Activated CD8-positive, alpha-beta memory T cell treated with anti-CD3 and anti-CD28 coated beads, Interleukin-2, amount 10 ng/mL, durations not matched to agents 7 days and 5 days (primary cell): ENCODE measurements at places on chromosomes 13 and 19. TPM values are rescaled to one million over a fixed set of nuclear protein-coding genes. Genes with fewer than 3 reads are reported as not detected.

- no peaks in the 10 kb centered on the region for H3K27me3 ChIP-seq
- H3K4me3 ChIP-seq = no peak overlapping the region
- no peaks in the 10 kb centered on the region for H3K36me3 ChIP-seq
- H3K4me1 ChIP-seq = no peaks in the 10 kb centered on the region
These were observed 886.0 kb upstream of the SLC10A2 start for GRCh38 chr13:103952183-103952582.

LMTK3 gene
- total RNA-seq = 5.3 TPM

- no peak overlapping the region for H3K27ac ChIP-seq
- peaks cover 3% of the 10 kb centered on the region for H3K4me1 ChIP-seq
- no peak overlapping the region for H3K4me3 ChIP-seq
- no peaks in the 10 kb centered on the region for H3K27me3 ChIP-seq
- peaks cover 73% of the 10 kb centered on the region for H3K36me3 ChIP-seq
These were observed 14.3 kb downstream of the SAFB2 start for GRCh38 chr19:5608291-5608690.

C19orf73 gene
- 1.6 TPM for total RNA-seq

GRK1 gene
- not detected for total RNA-seq

DNA sequence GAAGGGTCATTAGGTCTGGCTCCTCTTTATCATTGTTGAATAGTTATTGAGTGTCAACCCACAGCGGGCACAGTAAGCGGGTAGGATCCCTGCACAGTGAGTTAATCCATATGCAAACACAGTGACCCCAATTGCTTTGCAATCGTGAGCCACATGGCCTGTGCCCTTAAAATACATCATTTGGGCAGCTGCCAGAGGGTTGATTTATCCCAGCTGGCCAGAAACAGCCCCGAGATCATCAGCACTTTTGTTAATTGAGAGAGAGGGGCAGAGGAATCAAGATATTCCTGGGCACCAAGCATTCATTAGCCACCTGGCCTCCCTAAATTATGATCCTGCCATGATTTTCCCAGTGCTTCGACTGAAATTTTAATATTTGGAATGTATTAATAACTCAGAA is 9.8 kb upstream of the CNMD start:
- no peaks in the 10 kb centered on the region for H3K4me1 ChIP-seq

DNA sequence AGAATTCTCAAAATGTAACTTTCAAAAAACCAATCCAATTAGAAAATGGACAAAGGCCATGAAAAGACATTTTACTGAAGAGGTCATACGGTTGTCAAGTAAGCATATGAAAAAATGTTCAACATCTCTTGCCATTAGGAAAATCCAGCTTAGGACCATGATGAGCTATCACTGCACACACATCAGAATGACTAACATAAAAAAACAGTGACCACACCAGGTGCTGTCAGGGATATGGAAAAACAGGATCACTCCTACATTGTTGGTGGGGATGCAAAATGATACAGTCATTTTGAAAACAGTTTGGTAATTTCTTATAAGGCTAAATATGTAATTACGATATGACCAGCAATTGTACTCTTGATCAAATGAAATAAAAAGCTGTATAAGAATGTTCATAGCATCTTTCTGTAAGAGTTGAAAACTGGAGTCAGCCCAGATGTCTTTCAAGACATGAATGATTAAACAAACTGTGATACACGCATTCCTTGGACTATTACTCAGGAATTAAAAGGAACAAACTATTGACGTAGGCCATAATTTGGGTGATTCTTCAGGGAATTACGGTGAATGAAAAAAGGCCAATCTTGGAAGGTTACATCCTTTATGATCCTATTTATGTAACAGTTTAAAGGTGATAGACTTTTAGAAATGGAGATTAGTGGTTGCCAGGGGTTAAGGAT is 26.9 kb upstream of the RCBTB2 start:
- no peak overlapping the region for H3K4me3 ChIP-seq
- H3K36me3 ChIP-seq = peaks cover 55% of the 10 kb centered on the region
- DNase-seq = no peak
- peaks cover 63% of the 10 kb centered on the region for H3K4me1 ChIP-seq
- H3K27me3 ChIP-seq = peaks cover 17% of the 10 kb centered on the region

GRCh38 chr19:7678971-7679751 is 1.5 kb upstream of the TRAPPC5 start:
- H3K27me3 ChIP-seq = peaks cover 27% of the 10 kb centered on the region
- peaks cover 8% of the 10 kb centered on the region for H3K36me3 ChIP-seq
- H3K4me1 ChIP-seq = peaks cover 39% of the 10 kb centered on the region
- H3K27ac ChIP-seq = no peak overlapping the region
- peak overlapping the region; percentile 6 for H3K4me3 ChIP-seq
- peak; percentile 75 for DNase-seq

DNA sequence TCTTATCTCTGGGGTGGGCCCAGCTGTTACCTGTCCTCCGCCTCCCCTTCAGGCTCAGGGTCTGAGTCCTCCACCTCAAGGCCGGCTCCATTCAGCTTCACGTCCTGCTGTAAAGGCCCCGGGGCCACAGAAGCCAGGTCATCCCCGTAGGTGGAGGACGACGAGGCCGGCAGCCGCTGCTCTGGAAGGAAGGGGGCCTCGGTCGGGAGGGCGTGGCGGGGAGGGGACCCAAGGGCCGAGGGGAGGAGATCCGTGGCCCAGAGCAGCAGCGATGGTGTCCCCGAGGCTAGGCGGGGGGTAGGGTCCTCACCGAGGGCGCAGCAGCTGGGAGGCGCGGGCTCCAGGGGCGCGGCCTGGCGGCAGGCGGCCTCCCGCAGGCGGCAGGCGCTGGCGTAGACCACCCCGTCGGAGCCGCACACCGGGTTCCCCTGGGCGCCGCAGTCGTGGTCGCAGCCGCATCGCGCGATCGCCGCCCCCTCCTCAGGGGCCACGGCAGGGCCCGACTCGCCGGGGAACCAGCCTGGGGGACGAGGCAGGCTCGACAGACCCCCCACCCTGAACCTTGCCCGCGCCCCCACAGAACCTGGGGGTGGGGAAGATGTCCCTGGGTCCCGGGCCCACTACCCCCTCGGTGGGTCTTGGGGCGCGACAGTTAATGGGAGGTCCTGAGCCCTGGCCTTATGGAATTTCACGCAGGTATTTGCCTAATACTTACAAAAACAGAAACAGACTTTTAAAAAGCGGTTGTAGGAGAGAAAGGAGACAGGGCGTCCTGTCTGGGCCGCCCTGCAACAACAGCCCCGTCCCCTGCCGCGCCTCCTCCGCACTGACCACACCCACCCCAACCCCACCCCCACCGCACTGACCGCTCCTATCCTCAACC is 7.6 kb downstream of the F2RL3 start:
- peaks cover 35% of the 10 kb centered on the region for H3K4me1 ChIP-seq
- peak overlapping the region; percentile 59 for H3K27ac ChIP-seq
- no peak for DNase-seq
- H3K36me3 ChIP-seq = no peaks in the 10 kb centered on the region
- H3K4me3 ChIP-seq = peak overlapping the region; percentile 45
- peaks cover 50% of the 10 kb centered on the region for H3K27me3 ChIP-seq

ALOX5AP gene
- total RNA-seq = 220 TPM

- no peak for DNase-seq
- no peak overlapping the region for H3K27ac ChIP-seq
- peaks cover 8% of the 10 kb centered on the region for H3K36me3 ChIP-seq
These were observed 34.4 kb upstream of the ZNF808 start for GRCh38 chr19:52492994-52493470.

GRCh38 chr13:48571126-48571913 is 38.4 kb upstream of the RCBTB2 start:
- peaks cover 39% of the 10 kb centered on the region for H3K4me1 ChIP-seq
- peaks cover 19% of the 10 kb centered on the region for H3K36me3 ChIP-seq
- no peak overlapping the region for H3K4me3 ChIP-seq
- no peak for DNase-seq
- H3K27ac ChIP-seq = peak overlapping the region; percentile 14
- peaks cover 19% of the 10 kb centered on the region for H3K27me3 ChIP-seq

DNA sequence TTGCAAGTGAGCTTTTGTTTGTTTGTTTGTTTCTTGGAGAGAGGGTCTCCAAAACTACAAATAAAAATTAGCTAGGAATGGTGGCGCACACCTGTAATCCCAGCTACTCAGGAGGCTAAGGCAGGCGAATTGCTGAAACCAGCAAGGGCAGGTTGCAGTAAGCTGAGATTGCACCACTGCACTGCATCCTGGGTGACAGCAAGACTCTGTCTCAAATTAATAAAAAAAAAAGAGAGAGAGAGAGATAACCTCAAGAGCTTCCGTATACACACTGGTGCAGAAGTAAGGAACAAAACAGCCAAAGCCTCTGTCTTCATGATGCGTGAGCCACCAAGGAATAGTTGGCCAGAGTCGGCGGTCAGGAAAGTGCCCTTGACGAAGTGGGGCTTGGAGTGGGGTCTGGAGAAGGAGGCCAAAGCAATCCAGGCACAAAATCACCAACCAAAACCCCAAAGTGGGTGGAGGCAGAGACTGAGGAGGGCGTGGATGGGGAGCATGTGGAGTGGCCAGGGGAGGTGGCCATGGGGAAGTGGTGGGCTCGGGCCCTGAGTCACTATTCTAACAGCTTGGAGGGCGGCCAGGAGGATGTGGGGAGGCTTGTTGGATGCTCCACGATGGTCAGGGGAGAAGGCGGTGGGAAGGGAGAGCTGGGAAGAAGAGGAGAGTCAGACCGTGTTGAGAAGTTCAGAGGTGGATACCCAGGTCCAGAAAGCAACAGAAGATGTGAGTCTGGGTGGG is 21.2 kb upstream of the TOMM40 start:
- H3K4me3 ChIP-seq = no peak overlapping the region
- no peak for DNase-seq
- H3K27me3 ChIP-seq = no peaks in the 10 kb centered on the region
- no peak overlapping the region for H3K27ac ChIP-seq
- no peaks in the 10 kb centered on the region for H3K4me1 ChIP-seq
- no peaks in the 10 kb centered on the region for H3K36me3 ChIP-seq

DNA sequence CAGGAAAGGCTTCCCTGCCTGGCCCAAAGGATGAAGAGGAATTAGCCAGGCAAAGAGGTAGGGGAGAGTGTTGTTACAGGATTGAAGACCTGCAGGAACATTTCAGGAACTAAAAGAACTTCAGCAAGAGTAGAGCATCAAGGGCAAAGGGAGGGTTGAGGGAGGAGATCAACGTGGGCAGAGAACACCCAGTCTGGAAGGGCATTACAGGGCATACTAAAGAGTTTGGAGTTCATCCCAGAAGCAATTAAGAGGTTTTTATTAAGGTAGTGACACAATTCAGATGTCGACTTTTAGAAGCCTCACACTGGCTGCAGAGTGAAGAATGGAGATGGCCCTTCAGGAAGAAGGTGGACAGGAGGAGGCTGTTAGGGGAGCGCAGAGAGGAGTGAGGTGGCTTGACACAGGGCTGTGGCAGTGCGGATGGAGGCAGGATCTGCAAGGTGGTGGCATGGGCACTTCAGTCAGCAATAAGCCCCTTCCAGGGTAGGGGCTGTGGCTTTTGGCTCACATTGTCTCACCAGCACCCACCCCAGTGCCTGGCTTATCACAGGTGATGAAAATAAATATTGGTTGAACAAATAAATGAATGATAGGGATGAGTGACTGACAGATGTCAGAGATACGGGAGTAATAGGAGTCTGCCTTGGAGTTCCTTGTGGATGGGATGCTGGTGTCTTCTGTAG is 24.9 kb downstream of the TEX26 start:
- peaks cover 59% of the 10 kb centered on the region for H3K27me3 ChIP-seq
- no peak overlapping the region for H3K4me3 ChIP-seq
- H3K27ac ChIP-seq = no peak overlapping the region

CYP2A7 gene
- total RNA-seq = not detected

GRCh38 chr13:110726726-110727125 is 13.2 kb downstream of the ING1 start:
- peaks cover 26% of the 10 kb centered on the region for H3K4me1 ChIP-seq
- peak; percentile 90 for DNase-seq
- no peaks in the 10 kb centered on the region for H3K27me3 ChIP-seq
- H3K4me3 ChIP-seq = peak overlapping the region; percentile 21
- H3K27ac ChIP-seq = peak overlapping the region; percentile 78

DNA sequence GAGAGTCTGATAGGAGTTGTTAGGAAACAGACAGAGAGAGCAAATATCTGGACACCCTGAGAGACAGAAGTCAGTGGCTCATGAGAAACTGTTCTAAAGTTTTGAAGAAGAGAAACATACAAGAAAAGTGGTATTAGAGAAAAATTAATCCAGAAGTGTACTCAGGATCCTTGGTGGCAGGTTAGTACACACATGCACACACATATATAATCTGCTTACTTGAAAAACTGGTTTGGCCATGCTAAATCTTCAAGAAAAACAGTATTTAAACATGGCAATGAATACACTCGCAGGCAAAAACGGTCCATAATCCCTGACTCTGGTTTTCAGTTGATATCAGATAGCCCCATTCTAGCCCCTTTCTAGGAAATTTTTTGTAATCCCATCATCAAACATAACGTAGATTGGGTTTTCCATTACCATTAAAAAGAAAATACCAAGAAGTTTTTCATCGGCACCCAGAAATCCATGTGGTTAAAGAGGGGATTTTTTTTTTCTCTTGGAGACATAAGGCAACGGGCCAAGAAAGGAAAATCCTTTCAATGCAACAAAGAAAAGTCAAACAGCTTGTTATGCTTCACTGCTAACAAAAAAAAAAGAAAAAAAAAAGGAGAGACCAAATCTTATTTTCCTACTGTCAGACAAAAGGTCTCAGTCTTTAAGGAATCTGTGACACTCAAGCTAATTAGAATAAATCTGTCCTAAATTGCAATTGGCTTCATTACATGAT is 178.0 kb upstream of the MIR17HG start:
- DNase-seq = no peak
- H3K36me3 ChIP-seq = no peaks in the 10 kb centered on the region
- peaks cover 6% of the 10 kb centered on the region for H3K27me3 ChIP-seq

DNA sequence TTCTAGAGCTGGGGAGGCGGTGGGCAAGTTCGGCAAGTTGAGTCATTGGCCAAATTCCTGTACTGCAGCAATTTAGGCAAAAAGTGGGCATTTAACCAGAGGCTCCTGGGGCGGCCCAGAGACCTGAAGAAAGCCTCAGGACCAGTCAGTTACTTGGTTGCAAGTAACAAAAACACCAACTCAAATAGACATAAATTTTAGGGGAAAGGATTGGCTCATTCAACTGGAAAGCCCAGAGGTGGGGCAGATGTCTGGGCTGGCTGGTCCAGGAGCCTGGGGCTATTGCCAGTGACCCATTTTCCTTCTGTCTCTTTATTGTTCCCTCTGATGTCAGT is 97.1 kb downstream of the SIPA1L3 start:
- H3K27me3 ChIP-seq = no peaks in the 10 kb centered on the region
- no peak overlapping the region for H3K27ac ChIP-seq
- H3K4me3 ChIP-seq = no peak overlapping the region
- no peaks in the 10 kb centered on the region for H3K4me1 ChIP-seq
- no peak for DNase-seq

- no peaks in the 10 kb centered on the region for H3K27me3 ChIP-seq
- no peak overlapping the region for H3K4me3 ChIP-seq
- H3K36me3 ChIP-seq = peaks cover 15% of the 10 kb centered on the region
- peak overlapping the region; percentile 94 for H3K27ac ChIP-seq
- peaks cover 40% of the 10 kb centered on the region for H3K4me1 ChIP-seq
These were observed 84.5 kb downstream of the LRRC63 start for GRCh38 chr13:46296115-46296822.

- no peak overlapping the region for H3K4me3 ChIP-seq
- DNase-seq = no peak
- H3K27me3 ChIP-seq = peaks cover 2% of the 10 kb centered on the region
- H3K27ac ChIP-seq = no peak overlapping the region
- no peaks in the 10 kb centered on the region for H3K36me3 ChIP-seq
These were observed 45.7 kb downstream of the COL4A2 start for GRCh38 chr13:110352735-110353134.
